Common myeloid progenitor, CD34-positive (primary cell): ENCODE measurements at places on chromosomes 2 and 18.

DNA sequence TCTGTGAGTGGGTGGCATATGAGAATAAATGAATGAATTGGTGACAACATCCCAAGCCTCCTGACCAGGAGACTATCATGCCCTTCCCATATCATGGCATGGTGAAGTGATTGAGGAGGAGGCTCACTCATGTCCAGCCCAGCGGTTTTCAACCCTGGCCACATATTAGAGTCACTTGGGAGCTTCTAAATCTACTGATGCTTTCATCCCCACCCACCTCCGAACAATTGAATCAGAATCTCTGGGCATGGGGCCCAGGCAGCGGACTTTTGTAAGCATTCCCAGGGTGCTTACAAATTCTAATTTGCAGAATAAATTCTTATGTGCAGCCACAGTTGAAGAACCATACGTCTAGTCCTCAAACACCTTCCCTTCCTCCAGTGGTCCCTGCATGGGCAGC is 81.7 kb upstream of the SEC11C start:
- H3K36me3 ChIP-seq = no peaks in the 10 kb centered on the region
- no peaks in the 10 kb centered on the region for H3K27me3 ChIP-seq
- no peak overlapping the region for H3K27ac ChIP-seq

DNA sequence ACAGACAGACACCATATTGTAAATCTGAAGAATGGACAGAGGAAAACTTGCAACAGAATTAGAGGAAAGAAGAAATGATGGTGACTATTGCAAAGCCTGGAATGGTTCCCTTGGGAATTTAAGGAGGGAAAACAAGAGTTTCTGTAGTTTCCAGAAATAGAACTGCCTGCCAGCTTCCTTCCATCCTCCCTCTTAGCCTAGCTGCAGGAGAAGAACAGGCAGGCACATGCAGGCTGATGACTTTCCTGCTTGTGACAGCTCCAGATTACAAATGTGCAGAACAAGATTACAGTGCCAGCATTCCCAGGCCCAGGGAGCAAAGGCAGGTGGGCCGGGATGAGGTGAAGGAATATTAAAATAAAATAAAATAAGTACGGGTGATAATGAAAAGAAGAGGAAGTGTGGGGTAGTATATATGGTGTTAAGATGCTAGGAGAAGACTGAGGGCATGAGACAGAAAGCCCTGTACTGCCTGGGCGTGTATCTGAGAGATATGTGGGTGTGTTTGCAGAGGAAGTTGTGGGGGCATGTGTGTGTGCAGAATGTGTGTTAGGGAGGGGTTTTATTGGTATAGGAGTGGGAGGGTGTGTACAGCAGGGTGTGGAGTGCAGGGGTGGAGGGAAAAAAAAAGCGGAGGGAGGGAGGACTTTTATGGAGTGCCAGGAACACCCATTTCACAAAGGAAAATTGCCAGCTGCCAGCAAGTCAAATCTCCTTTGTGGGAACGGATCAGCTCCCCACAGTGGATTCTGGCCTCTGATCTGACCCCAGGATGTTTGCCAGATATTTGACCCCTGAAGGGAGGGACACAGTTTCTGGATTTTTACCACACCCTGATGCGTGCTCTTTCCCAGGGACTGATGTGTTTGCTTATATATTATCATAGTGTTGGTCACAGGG is 43.9 kb upstream of the NEMP2 start:
- no peaks in the 10 kb centered on the region for H3K27me3 ChIP-seq
- peak overlapping the region; percentile 29 for H3K27ac ChIP-seq
- peak; percentile 64 for DNase-seq
- no peak overlapping the region for H3K4me3 ChIP-seq

GRCh38 chr2:127233710-127234109 is 13.6 kb upstream of the CYP27C1 start:
- H3K36me3 ChIP-seq = no peaks in the 10 kb centered on the region
- H3K27ac ChIP-seq = no peak overlapping the region
- H3K27me3 ChIP-seq = no peaks in the 10 kb centered on the region
- no peak for DNase-seq

- DNase-seq = no peak
- H3K4me1 ChIP-seq = no peaks in the 10 kb centered on the region
- no peak overlapping the region for H3K4me3 ChIP-seq
- H3K27me3 ChIP-seq = no peaks in the 10 kb centered on the region
- no peak overlapping the region for H3K27ac ChIP-seq
- H3K36me3 ChIP-seq = peaks cover 26% of the 10 kb centered on the region
These were observed 47.3 kb downstream of the MERTK start for GRCh38 chr2:111945444-111946293.

- peaks cover 8% of the 10 kb centered on the region for H3K4me1 ChIP-seq
- no peaks in the 10 kb centered on the region for H3K27me3 ChIP-seq
- no peak overlapping the region for H3K4me3 ChIP-seq
- H3K27ac ChIP-seq = no peak overlapping the region
These were observed 4.2 kb upstream of the MYO7B start for GRCh38 chr2:127531221-127531648.

DNA sequence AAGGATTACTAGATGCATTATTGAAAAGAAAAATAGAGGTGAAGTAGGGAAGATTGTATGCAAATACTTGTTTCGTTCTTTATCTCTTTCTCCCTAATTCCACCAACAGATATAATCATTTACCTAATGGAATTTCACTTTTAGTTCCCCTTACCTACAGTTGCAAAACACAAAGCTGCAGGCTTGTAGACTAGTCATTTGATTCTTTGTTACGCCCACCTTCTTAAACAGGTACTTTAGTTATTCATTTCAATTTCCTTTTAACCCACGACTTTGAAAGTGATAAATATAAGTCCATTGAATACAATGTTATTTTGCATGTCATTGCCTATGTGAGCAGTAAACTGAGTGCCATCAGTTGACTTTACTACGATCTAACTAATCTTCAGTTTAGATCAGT is 3.9 kb upstream of the HRH4 start:
- no peak overlapping the region for H3K4me3 ChIP-seq
- H3K36me3 ChIP-seq = peaks cover 5% of the 10 kb centered on the region
- no peaks in the 10 kb centered on the region for H3K27me3 ChIP-seq
- peaks cover 14% of the 10 kb centered on the region for H3K4me1 ChIP-seq
